ENCODE measurements at places on chromosomes 3 and 15.

GRCh38 chr3:2950159-2950558 lies 160.0 kb downstream of the IL5RA start:
- DNase-seq: no peak

- DNase-seq: no peak
Observed at GRCh38 chr3:155491696-155492095, 198.2 kb upstream of the STRIT1 start.

- no peak for DNase-seq
Observed at GRCh38 chr3:189269365-189269764, 97.6 kb downstream of the TPRG1 start.

GRCh38 chr3:72847282-72847681 lies 963 bp downstream of the SHQ1 start:
- DNase-seq: no peak

DNA sequence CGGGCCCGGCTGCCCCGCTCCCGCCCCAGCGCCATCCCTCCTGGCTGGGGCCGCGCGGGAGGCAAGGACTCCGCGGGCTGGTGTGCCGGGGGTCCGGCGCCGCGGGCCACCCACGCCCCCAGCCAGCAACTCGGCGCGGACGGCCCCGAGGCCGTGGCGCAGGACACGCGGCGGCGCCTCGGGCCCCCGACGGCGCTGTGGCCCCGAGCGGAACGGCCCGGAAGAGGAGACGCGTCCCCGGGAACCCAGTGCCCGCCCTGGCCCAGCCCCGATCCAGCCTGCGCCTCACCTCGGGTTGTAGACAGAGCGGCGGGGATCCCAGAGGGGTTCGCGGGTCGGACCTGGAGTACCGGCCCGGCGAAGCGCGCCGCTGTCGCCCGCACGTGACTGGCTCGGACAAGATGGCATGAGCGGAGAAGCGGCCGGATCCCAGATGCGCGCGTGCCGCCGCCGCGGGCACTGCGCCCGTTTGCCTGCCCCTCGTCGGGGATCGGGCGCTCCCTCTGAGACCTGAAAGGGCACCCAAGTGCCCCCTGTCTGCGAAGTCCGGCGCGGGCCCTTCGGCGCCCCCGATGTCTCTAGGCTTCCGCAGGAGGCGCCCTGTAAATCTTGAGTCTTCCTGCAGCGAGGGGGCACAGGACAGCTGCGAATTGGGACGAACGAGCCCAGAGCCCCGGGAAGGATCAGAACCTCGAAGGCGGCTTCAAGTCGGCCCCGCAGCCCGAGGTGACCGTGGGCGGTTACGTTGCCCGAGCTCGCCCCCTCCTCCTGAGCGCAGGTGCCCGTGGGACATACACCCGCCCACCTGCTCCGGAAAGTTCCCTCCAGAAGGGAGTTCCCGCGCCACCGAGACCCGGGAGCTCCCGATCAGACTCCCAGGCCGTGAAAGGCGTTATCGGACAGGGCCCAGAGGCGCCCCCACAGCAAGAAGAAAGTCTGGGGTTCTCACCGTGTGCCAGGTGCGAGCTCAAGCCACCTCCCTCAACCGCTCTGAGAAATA lies 598 bp upstream of the SFMBT1 start:
- DNase-seq: peak; percentile 41

DNA sequence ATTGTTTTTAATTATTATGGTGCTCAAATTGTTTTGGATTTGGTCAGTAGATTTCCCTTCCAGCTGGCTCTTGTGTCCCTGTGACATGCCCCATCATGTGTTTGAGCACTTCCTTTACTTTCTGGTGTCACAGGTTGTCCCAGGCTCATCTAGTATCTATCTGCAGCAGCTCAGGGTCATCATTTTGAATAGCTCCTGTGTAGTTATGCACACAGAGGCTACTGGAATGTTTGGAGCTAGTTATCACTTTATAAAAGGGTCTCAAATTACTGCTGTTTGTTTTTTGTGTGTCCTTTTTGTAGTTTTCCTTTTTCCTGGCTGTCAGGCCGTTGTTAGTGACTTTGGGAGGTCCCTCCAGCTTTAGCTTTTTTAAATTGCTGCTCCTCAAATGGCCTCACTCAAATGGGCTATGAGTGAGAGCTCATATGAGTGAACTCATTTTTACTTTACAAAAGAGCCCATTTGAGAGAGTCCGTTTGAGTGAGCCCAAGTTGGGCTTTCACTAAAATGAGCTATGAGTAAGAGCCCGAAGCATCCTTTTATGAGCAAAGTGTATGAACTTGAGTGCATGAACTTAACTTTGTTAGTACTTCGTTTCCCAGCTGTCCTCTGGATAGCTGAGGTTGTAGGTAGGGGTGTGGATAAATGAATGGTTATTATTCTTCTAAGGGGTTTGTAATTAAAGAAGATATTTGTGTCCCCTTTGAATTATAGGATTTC lies 43.8 kb downstream of the SQOR start:
- DNase-seq: no peak

DNA sequence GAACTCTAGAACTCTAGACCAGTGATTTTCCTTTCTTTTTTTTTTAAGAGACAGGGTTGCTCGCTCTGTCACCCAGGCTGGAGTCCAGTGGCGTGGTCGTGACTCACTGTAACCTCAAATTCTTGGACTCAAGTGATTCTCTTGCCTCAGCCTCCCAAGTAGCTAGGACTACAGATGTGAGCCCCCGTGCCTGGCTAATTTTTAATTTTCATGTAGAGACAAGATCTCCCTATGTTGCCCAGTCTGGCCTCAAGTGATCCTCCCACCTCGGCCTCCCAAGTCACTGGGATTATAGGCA lies 359.6 kb downstream of the SHQ1 start:
- DNase-seq: no peak

DNA sequence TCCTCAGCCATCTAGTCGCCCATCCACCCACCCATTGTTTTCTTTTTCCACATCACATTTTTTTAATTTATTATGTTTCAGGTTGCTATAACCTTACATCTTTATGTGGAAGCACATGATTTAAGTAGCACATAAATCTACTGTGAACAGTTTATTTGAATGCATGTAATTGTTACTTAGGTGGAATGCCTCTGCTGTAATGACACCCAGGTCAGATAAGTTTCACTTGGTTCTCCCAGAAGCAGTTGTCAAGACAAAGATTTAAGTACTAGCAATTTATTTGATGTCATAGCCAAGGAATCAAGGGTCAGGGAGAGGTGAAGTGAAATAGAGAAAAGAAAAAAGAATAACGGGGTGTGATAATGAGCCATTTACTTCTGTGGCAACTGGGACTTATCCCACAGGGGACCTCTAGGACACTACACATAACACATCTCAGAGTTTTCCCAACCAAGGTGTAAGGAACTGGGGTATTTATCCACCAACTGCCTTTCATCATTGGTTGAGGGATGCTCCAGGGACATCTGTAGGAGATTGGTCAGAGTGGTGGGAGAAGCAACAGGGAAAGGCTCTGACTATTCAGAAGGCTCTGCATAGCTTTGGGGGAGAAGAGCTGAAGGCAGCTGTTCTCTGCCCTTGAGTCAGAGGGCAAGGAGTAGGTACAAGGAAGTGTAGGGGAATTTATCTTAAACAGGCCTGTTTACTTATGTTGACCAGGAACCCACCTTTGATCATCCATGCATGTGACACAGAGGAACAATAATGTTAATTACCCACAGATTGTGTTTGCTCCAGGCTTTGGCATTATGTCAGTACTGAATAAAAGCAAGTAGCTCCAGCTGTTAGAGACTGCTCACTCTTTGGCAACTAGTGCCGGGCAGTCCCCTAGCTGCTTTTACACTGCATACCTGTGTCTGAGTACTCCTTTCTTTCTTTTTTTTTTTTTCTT lies 94.8 kb downstream of the CD200R1L start:
- no peak for DNase-seq

DNA sequence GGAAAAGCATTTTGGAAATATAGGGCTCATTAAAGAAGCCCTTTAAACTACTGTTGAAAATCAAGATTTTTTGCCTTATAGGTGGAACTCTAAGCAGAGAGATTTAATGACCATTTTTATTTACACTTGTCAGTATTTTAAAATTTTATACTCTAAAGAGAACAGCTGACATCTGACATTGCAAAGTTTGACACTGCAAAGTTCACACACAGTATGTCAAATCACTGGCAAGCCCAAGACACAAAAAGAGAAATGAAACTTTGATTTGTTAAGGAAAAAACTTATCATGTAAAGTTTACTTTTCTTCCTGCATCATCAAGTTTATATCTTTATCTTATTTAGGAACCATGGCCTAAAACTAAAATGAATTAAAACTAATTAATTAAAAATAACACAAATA lies 40.2 kb downstream of the DPH6 start:
- no peak for DNase-seq
